IgD-negative memory B cell (primary cell): ENCODE measurements at places on chromosomes 3 and 15. TPM values are rescaled to one million over a fixed set of nuclear protein-coding genes. Genes with fewer than 3 reads are reported as not detected.

SEMA7A gene
- polyA plus RNA-seq, result 5.0 TPM

TMEM207 gene
- not detected for polyA plus RNA-seq

CCDC33 gene
- not detected for polyA plus RNA-seq

SERF2 gene
- 1,765 TPM for polyA plus RNA-seq

MESP2 gene
- polyA plus RNA-seq, result not detected

C2CD4B gene
- polyA plus RNA-seq, result not detected

CLEC3B gene
- not detected for polyA plus RNA-seq

ZBBX gene
- not detected for polyA plus RNA-seq

LRRIQ4 gene
- not detected for polyA plus RNA-seq

ANKUB1 gene
- polyA plus RNA-seq, result not detected

DZIP1L gene
- polyA plus RNA-seq, result not detected

DNAH12 gene
- not detected for polyA plus RNA-seq

LDHAL6B gene
- polyA plus RNA-seq, result not detected

GOLGA6L10 gene
- polyA plus RNA-seq, result 0.19 TPM

ARRDC4 gene
- polyA plus RNA-seq, result 0.90 TPM

MB21D2 gene
- polyA plus RNA-seq, result not detected

OR5H1 gene
- polyA plus RNA-seq, result not detected

EHHADH gene
- 0.84 TPM for polyA plus RNA-seq

NR1I2 gene
- polyA plus RNA-seq, result 0.58 TPM

FGF7 gene
- not detected for polyA plus RNA-seq

CPA3 gene
- not detected for polyA plus RNA-seq

CMTM8 gene
- polyA plus RNA-seq, result 0.25 TPM

HRG gene
- not detected for polyA plus RNA-seq

SAMD7 gene
- polyA plus RNA-seq, result not detected

PLA2G4B gene
- polyA plus RNA-seq, result 1.3 TPM

PYGO1 gene
- polyA plus RNA-seq, result not detected

ONECUT1 gene
- not detected for polyA plus RNA-seq

RAB8B gene
- polyA plus RNA-seq, result 57.6 TPM

TLR9 gene
- polyA plus RNA-seq, result 10.4 TPM

SUSD5 gene
- not detected for polyA plus RNA-seq

BCL2A1 gene
- 75.8 TPM for polyA plus RNA-seq

GOLGA6D gene
- not detected for polyA plus RNA-seq

ZNF774 gene
- polyA plus RNA-seq, result 0.04 TPM

CYP1A2 gene
- polyA plus RNA-seq, result not detected
